ENCODE measurements at places on chromosomes 4 and X. TPM values are rescaled to one million over a fixed set of nuclear protein-coding genes. Genes with fewer than 3 reads are reported as not detected.
A peak's percentile ranks its signal among the peaks of the same experiment; 100 is the strongest.

DNA sequence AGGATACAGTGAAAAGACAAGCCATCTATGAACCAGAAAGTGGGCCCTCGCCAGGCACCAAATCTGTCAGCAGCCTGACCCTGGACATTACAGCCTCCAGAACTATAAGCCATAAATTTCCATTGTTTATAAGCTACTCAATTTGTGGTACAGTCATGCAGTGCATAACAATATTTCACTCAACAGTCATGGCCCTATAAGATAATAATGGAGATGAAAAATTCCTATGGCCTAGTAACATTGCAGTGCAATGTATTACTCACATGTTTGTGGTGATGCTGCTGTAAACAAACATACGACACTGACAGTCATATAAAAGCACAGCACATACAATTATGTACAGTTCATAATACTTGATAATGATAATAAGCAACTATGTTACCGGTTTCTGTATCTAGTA lies 17.1 kb upstream of the TLR1 start:
- H3K27ac ChIP-seq: no peak overlapping the region
- DNase-seq: no peak
- no peaks in the 10 kb centered on the region for H3K4me1 ChIP-seq
- H3K36me3 ChIP-seq: no peaks in the 10 kb centered on the region

DNA sequence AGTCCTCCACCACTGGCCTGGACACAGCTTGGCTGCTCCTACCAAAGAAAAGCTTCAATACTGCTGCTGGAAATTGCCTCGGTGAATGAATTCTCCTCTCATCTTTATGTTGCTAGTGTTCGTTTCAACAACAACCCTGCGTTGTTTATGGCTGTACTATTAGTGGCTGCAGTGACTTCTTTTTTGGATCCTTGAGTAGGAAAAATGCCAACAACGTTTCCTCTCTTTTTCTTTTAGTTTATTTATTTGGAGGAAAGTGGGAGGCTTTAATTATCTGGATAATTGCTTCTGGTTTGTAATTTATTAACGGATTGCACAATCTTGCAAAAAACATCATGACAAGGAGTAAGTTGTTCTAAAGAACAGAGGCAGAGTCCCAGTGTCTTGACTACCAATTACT lies 464.1 kb upstream of the TRAM1L1 start:
- no peak for DNase-seq
- no peaks in the 10 kb centered on the region for H3K4me1 ChIP-seq
- H3K4me3 ChIP-seq: no peak overlapping the region
- H3K27ac ChIP-seq: no peak overlapping the region

DNA sequence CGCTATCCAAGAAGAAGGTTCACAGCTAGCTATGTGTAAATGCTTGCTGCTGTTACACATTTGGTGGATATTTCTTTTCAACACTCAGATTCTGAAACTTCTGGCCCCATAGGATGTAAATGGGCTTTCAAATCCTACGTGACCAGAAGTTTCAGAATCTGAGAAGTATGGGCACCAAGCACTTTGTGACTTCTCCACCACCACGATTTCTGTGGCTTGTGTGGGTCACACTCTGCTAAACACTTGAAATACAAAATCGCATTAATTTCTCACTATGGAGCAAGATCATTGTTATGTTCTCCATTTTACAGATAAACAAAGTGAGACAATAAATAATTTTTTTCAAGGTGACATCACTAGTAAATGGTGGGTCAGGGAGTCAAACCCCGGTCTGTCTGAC lies 259.4 kb upstream of the JADE1 start:
- H3K27me3 ChIP-seq: no peaks in the 10 kb centered on the region
- H3K4me3 ChIP-seq: no peak overlapping the region
- no peak for DNase-seq
- H3K4me1 ChIP-seq: peaks cover 20% of the 10 kb centered on the region
- H3K27ac ChIP-seq: no peak overlapping the region

GRCh38 chr4:183508697-183509335 lies 4.0 kb downstream of the ING2 start:
- DNase-seq: no peak
- no peak overlapping the region for H3K4me3 ChIP-seq
- peaks cover 9% of the 10 kb centered on the region for H3K4me1 ChIP-seq

DNA sequence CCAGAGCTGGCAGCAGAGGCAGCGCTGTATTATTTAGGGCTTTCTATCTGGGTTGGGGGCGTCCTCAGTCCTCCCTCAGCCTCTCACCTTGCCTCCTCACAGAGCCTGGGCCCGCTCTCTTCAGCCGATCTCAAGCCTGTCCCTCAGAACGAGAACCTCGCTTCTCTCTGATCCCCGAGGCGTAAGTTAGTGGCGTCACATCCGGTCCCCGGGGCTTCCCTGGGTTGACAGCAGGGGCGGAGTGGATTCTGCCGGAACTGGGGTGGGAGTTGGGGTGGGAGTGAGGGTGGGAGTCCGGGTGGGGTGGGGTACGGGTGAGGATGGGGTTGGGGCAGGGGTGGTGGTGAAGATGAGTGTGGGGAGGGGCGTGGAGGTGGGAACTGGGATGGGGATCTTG lies at the start of gene MAGEA10:
Gene MAGEA10, minus strand, starts transcription at position 190 of the 397 bp plus-strand sequence. CDS start 2,957 bp downstream, outside the sequence.
- no peaks in the 10 kb centered on the region for H3K27me3 ChIP-seq
- no peak for DNase-seq
- H3K27ac ChIP-seq: no peak within 1 kb of the TSS
- no peaks in the 10 kb centered on the region for H3K4me1 ChIP-seq

GRCh38 chrX:137565921-137566745 lies at the start of gene ZIC3:
Gene ZIC3, plus strand, starts transcription at chrX:137566127. Its CDS starts 565 bp downstream, at chrX:137566692.
- H3K4me3 ChIP-seq: peak within 1 kb of the TSS; percentile 25
- peak; percentile 89 for DNase-seq
- no peak within 1 kb of the TSS for H3K27ac ChIP-seq

DNA sequence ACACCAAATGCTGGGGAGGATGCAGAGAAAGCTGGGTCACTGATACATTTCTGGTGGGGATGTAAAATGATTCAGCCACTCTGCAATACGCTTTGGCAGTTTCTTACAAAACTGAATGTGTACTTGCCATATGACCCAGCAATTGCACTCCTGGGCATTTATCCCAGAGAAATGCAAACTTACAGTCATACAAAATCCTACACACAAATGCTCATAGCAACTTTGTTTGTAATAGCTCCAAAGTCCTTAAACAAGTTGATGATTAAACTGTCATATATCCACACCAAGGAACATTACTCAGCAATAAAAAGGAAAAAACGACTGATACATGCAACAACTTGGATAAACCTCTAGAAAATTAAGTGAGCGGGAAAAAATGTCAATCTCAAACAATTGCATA lies 12.3 kb downstream of the MID1 start:
- no peak overlapping the region for H3K27ac ChIP-seq
- no peak overlapping the region for H3K4me3 ChIP-seq
- H3K4me1 ChIP-seq: peaks cover 27% of the 10 kb centered on the region
- no peaks in the 10 kb centered on the region for H3K27me3 ChIP-seq
- DNase-seq: peak; percentile 76
- H3K36me3 ChIP-seq: no peaks in the 10 kb centered on the region

The USP26 gene
- total RNA-seq: not detected

The PALLD gene
- total RNA-seq: 254 TPM

- no peaks in the 10 kb centered on the region for H3K36me3 ChIP-seq
- DNase-seq: peak; percentile 62
- H3K4me1 ChIP-seq: peaks cover 3% of the 10 kb centered on the region
- H3K4me3 ChIP-seq: peak overlapping the region; percentile 75
- peaks cover 18% of the 10 kb centered on the region for H3K27me3 ChIP-seq
Measured at GRCh38 chr4:41361794-41362526, 105.2 kb downstream of the UCHL1 start.

DNA sequence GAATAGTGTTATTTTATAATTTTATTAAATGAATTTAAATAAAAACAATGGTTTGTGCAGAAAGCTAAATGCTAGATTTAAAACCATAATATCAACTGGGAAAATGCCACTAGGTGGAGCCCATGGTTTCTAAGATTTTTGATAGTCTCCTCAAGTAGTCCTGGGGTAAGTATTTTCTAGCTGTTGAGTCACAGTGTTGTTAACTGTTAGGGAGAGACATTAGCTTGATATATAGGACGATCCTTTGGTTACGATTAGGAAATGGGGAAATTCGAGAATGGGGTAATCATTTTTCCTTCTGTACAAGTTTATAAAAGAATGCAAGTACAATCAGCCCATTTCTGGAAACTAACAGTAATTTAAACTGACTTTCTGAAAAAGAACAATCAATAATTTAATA lies 378.4 kb downstream of the ANKRD50 start:
- peak overlapping the region; percentile 29 for H3K4me3 ChIP-seq
- H3K27me3 ChIP-seq: no peaks in the 10 kb centered on the region
- DNase-seq: peak; percentile 87
- H3K36me3 ChIP-seq: no peaks in the 10 kb centered on the region

DNA sequence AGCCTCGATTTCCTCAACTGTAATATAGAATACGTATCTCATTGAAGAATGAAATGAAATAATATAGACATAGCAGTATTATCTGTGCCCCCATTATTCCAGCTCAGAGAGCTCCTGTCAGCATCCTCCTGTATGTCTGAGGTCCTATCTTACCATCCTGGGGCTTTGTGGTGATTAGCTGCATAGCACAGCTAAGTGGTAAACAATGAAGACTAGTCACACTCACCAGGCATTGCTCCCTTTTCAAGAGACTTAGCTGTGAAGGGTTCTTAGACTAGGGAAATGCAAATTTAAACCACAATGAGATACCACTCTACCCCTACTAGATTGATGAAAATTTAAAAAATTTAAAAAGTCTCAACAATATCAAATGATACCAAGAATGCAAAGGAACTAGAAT lies 172.9 kb downstream of the SLC39A8 start:
- H3K27ac ChIP-seq: no peak overlapping the region
- no peak for DNase-seq
- H3K27me3 ChIP-seq: no peaks in the 10 kb centered on the region
- no peaks in the 10 kb centered on the region for H3K36me3 ChIP-seq
- H3K4me1 ChIP-seq: no peaks in the 10 kb centered on the region
- no peak overlapping the region for H3K4me3 ChIP-seq

- peak overlapping the region; percentile 83 for H3K4me3 ChIP-seq
- no peak for DNase-seq
- H3K27ac ChIP-seq: peak overlapping the region; percentile 77
- H3K36me3 ChIP-seq: no peaks in the 10 kb centered on the region
Measured at GRCh38 chrX:75155447-75155826, 646 bp downstream of the ABCB7 start.

DNA sequence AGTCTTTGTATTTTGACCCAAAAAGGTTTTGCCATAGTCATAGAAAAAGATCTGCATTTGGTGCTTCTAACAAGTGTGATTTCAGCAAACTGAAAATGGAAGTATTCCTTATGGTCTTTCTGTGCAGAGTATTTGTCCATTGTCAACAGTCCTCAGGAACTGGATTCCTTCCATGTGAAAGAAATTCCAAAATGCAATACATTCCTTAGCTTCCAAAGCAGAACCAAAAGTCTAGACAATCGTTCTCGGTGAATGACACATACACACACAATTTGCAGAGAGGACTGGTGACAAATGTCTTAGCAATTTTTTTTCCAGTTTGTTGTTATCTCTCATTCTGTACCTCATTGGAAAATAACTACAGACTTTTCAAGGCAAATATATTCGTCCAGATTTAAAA lies 562.2 kb upstream of the SLIT2 start:
- H3K27ac ChIP-seq: peak overlapping the region; percentile 33
- DNase-seq: peak; percentile 75
- peaks cover 5% of the 10 kb centered on the region for H3K4me1 ChIP-seq
- peak overlapping the region; percentile 9 for H3K4me3 ChIP-seq
- no peaks in the 10 kb centered on the region for H3K27me3 ChIP-seq

The IL21 gene
- total RNA-seq: not detected

DNA sequence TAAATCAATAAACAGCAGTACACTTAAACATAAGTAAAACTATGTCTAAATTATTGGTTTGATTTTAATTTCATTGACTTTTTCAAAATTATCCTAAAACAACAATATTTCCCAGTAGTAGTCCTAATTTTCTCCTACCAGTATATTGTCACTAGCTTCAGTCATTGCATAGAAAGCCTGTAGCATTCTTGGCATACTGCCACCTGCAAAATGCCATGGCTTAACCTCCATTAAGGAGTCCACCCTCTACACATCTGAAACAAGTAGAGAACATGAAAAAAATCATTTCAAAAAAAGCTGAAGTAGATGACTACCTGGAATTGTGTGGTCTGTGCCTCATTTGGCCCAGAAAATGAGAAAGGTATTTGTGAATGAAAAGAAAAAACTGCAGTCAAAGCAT lies 348.5 kb downstream of the INPP4B start:
- no peaks in the 10 kb centered on the region for H3K36me3 ChIP-seq
- H3K27me3 ChIP-seq: no peaks in the 10 kb centered on the region
- no peaks in the 10 kb centered on the region for H3K4me1 ChIP-seq
- no peak for DNase-seq
- H3K4me3 ChIP-seq: no peak overlapping the region
- no peak overlapping the region for H3K27ac ChIP-seq
